ENCODE measurements at places on chromosomes 6 and 20.

- DNase-seq: no peak
Measured at GRCh38 chr6:168864541-168865460, 388.8 kb downstream of the THBS2 start.

DNA sequence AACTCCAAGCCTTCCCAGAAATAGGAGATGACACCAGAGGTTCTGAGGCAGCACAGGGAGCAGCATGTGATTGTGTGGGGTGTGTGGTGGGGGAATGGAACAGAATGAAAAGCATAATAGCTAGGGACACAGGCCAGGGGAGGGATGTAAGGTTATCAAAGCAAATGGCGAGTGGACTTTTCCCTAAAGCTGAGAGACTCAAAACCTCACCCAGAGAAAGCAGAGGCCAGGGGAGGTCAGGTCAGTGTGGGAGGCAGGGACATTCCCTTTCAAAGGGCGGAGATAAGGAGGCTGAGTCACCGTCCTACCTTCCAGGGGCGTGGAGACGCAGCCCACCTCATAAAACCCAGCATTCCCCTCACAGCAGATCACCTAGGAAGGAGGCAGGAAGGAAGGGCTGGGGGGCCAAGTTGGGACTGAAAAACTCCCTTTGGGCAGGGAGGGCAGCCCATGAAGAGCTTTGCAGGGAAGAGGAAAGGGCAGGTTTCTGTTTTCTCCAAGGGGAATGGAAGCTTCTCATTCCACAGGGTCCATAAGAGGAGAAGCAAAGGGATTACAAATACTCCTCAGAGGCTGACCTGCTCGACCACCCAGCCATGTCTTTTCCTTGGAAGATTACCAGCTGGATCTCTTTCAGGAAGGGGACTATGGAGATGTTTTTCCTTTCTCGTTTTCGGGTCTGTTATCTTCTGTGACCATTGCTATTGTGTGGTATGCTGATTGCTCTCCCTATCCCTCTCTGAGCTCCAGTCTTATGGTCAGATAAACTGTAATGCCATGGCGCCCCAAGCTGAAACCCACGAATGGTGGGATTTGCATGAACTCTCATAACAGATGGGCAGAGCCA is 9.6 kb upstream of the LY6G5C start:
- DNase-seq: no peak

- DNase-seq: no peak
Measured at GRCh38 chr6:109236115-109237076, 141.1 kb downstream of the CEP57L1 start.

- DNase-seq: no peak
Measured at GRCh38 chr6:109282756-109283155, 99.5 kb downstream of the CD164 start.

- DNase-seq: no peak
Measured at GRCh38 chr20:35604449-35604747, 11.2 kb upstream of the SPAG4 start.

DNA sequence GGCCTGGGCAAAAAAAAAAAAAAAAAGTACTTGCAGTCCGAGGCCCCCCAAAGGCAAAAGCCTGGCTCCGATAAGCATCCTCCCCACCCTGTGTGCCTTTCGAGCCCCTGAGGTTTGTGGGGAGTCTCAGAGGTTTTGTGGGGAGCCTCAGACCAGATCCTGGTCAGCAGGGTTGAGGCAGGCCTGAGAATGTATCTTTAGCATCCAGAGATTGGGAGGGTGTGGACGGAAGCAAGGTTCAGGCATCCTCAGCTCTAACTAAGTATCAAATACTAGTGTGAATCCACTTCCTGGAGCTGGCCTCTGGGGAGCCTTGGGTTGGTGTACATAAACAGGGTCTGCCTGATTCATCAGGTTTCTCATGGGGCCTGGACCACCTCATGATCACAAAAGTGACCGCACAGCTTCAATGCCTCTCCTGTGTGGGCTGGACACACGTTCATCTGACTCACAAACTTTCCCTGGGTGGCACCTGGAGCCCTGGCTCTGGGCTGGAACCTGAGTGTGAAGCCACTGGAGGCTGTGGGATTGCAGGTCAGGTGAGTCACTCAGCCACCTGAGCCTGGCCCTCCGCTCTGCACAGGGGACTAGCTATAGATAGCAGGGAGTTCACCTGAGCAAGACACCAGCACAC is 24.4 kb downstream of the PCMTD2 start:
- no peak for DNase-seq

All from omental fat pad (tissue), 4 donors.